ENCODE measurements at places on chromosomes 1 and 21. TPM values are rescaled to one million over a fixed set of nuclear protein-coding genes. Genes with fewer than 3 reads are reported as not detected.

SASS6 gene
- total RNA-seq: 6.6 TPM

- peaks cover 6% of the 10 kb centered on the region for H3K4me1 ChIP-seq
These were observed 203.2 kb downstream of the LTN1 start for GRCh38 chr21:28789523-28789922.

DNA sequence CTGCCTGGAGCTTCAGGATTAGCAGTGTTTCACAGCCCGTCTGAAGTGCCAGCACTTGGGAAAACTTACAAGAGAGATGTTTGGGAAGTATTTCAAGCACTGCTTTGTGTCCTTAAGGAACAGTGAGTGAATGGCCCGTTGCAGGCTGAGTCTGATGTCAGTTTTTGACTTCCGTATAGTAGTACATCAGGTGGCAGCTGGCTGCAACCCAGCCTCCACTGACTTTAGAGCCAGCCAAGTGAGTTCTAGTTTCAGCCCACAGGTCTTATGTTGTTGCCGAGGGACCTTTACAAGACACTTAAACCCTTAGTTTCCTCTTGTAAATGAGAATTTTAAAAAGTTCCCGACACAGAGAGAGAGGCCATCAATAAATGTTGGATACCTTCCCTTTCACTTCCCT, 35.0 kb downstream of the UCK2 start:
- DNase-seq: no peak
- H3K27ac ChIP-seq: no peak overlapping the region
- H3K4me1 ChIP-seq: peaks cover 5% of the 10 kb centered on the region
- no peak overlapping the region for H3K4me3 ChIP-seq

JMJD4 gene
- 31.8 TPM for total RNA-seq

DNA sequence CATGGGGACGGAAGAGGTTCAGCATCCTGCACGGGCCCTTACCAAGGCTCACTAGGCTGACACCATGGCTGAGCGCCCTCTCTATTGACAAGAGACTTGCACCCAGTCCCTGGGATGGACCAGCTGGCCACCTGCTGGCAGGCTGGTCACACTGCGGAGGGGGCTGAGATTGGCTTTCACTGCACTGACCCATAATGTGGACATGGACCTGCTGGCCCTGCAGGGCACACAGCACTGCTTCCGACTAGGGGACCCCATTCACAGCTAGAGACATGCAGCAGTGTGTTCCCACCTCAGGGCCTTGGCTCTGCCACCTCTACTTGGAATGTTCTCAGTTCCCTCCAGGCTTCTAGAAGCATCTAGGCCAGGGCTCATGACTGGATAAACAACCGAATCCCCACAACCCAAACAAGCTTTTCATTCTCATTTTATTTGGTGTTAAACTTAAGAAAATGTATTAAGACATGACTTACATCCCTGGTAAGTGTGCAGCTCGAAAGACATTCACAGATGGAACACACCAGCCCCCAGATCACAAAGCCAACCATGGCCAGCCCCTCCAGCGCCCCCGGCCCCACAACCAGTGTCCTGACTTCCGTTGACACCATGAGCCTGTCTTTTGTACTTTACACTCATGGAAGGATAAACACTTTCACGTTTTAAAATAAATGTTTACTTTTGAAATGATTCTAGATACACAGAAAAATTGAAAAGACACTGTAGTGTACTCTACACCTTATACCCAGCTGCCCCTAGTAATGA, 9.3 kb upstream of the SRARP start:
- H3K36me3 ChIP-seq: no peaks in the 10 kb centered on the region
- peak; percentile 23 for DNase-seq
- no peak overlapping the region for H3K4me3 ChIP-seq
- no peaks in the 10 kb centered on the region for H3K27me3 ChIP-seq
- no peaks in the 10 kb centered on the region for H3K4me1 ChIP-seq
- H3K27ac ChIP-seq: no peak overlapping the region

- peaks cover 80% of the 10 kb centered on the region for H3K27me3 ChIP-seq
- H3K4me1 ChIP-seq: peaks cover 3% of the 10 kb centered on the region
- no peak overlapping the region for H3K27ac ChIP-seq
- DNase-seq: no peak
These were observed 2.8 kb upstream of the NGF start for GRCh38 chr1:115340879-115341278.

GRCh38 chr1:204513117-204513716, 3.0 kb upstream of the MDM4 start:
- H3K27ac ChIP-seq: peak overlapping the region; percentile 100
- peaks cover 43% of the 10 kb centered on the region for H3K4me1 ChIP-seq
- H3K27me3 ChIP-seq: no peaks in the 10 kb centered on the region
- H3K36me3 ChIP-seq: peaks cover 4% of the 10 kb centered on the region
- H3K4me3 ChIP-seq: peak overlapping the region; percentile 95

DNA sequence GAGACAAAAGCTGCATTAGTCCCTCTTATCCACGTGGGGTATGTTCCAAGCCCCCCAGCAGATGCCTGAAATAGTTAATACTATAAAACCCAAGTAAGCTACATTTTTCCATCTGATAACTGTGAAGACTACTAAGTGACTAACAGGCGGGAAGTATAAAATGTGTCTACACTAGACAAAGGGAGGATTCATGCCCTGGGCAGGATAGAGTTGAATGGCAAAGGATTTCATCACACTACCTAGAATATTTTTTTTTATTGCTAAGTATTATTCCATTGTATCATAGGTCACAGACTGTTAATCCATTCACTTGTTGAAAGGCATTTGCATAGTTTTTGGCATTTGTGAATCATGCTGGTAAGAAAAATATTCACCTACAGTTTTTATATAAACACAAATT, 26.4 kb upstream of the CFHR4 start:
- H3K27me3 ChIP-seq: peaks cover 4% of the 10 kb centered on the region
- no peak overlapping the region for H3K4me3 ChIP-seq
- H3K36me3 ChIP-seq: no peaks in the 10 kb centered on the region
- no peak for DNase-seq

DNA sequence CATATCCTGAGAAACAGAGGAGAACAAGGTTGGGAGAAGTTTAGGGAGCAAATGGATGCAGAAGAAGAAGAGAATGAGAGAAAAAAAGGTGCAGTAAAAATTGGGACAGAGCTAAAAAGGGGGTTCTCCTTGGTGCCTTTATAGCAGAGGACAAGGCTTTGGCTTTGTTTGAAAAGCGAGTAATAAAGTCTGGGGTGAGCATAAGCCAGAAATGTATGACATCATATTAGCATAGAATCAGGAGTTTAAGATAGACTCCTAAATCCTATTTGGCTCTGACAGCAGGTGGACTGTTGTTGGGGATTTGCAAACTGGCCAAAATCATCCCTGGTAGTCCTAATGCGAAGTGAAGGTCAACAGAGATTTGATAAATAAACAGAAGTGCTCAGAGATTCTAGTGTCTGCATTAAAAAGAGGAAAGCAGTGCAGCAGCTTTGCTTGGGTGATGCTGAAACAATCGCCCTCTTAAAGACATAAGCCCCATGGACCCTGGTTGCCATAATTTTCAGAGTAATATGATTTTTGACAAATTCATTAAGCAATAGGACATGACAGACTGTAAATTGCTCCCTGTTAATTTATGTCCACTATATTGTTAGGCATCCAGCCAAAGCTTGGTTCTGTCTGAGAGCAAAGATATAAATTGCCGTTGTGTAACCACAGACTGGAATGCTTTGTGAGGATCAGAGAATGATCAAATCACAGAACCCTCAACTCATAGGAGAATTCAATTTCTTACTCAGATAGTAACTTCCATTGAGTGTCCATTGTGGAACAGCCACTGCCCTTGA, 385.0 kb upstream of the NFIA start:
- H3K27me3 ChIP-seq: peaks cover 6% of the 10 kb centered on the region
- no peaks in the 10 kb centered on the region for H3K36me3 ChIP-seq
- no peaks in the 10 kb centered on the region for H3K4me1 ChIP-seq
- no peak for DNase-seq
- no peak overlapping the region for H3K4me3 ChIP-seq
- no peak overlapping the region for H3K27ac ChIP-seq

MAP3K7CL gene
- total RNA-seq: 13.5 TPM

GRCh38 chr1:107010582-107010981, 45.9 kb upstream of the PRMT6 start:
- no peak for DNase-seq
- no peaks in the 10 kb centered on the region for H3K36me3 ChIP-seq
- no peak overlapping the region for H3K4me3 ChIP-seq
- H3K27ac ChIP-seq: no peak overlapping the region
- peaks cover 7% of the 10 kb centered on the region for H3K27me3 ChIP-seq

C1orf87 gene
- total RNA-seq: not detected

- peaks cover 15% of the 10 kb centered on the region for H3K27me3 ChIP-seq
- no peak overlapping the region for H3K4me3 ChIP-seq
- peaks cover 9% of the 10 kb centered on the region for H3K36me3 ChIP-seq
- no peaks in the 10 kb centered on the region for H3K4me1 ChIP-seq
- H3K27ac ChIP-seq: no peak overlapping the region
- no peak for DNase-seq
These were observed 23.2 kb upstream of the RAVER2 start for GRCh38 chr1:64721576-64722145.

DNA sequence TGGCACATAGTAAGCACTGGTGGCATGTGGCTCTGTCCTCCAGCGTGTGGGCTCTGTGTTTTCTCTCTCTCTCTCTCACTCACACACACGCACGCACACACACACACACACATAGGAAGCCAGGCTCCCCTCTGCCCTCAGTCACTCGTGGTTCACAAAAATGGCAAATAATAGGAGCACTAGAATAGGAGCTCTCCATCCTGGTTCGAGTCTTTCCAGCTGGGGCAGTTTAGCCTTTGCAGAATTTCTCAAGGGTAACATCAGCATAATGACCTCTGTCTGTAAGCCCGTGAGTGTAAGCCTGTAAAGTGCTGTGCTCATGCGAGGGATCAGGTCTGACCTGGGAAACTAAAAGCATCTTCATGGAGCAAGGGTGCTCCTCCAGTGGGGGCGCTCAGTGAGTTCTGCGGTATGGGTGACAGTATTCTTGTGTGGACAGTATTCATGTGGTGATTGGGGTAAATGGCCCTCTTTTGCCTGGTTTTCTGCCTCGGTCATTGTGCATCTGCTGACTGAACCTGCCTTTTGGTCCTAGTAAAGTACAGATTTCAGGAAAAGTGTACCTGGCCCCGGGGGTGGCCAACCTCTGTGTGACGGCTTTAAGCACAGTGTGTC, 842 bp upstream of the ZC3H12A start:
- peaks cover 43% of the 10 kb centered on the region for H3K4me1 ChIP-seq
- H3K4me3 ChIP-seq: peak overlapping the region; percentile 89
- no peak for DNase-seq
- peaks cover 17% of the 10 kb centered on the region for H3K36me3 ChIP-seq
- H3K27ac ChIP-seq: peak overlapping the region; percentile 89

GRCh38 chr1:236398538-236398937, 4.5 kb downstream of the EDARADD start:
- no peak for DNase-seq
- H3K36me3 ChIP-seq: no peaks in the 10 kb centered on the region

- H3K27me3 ChIP-seq: no peaks in the 10 kb centered on the region
- peak; percentile 48 for DNase-seq
- peaks cover 43% of the 10 kb centered on the region for H3K4me1 ChIP-seq
- peak overlapping the region; percentile 90 for H3K4me3 ChIP-seq
These were observed 717 bp upstream of the BATF3 start for GRCh38 chr1:212700223-212700891.

SPRR4 gene
- total RNA-seq: not detected

SLC30A2 gene
- not detected for total RNA-seq

GRCh38 chr1:12577020-12577419, 41.0 kb downstream of the DHRS3 start:
- H3K4me3 ChIP-seq: no peak overlapping the region
- H3K27me3 ChIP-seq: no peaks in the 10 kb centered on the region
- DNase-seq: no peak

NID1 gene
- 0.08 TPM for total RNA-seq

DNA sequence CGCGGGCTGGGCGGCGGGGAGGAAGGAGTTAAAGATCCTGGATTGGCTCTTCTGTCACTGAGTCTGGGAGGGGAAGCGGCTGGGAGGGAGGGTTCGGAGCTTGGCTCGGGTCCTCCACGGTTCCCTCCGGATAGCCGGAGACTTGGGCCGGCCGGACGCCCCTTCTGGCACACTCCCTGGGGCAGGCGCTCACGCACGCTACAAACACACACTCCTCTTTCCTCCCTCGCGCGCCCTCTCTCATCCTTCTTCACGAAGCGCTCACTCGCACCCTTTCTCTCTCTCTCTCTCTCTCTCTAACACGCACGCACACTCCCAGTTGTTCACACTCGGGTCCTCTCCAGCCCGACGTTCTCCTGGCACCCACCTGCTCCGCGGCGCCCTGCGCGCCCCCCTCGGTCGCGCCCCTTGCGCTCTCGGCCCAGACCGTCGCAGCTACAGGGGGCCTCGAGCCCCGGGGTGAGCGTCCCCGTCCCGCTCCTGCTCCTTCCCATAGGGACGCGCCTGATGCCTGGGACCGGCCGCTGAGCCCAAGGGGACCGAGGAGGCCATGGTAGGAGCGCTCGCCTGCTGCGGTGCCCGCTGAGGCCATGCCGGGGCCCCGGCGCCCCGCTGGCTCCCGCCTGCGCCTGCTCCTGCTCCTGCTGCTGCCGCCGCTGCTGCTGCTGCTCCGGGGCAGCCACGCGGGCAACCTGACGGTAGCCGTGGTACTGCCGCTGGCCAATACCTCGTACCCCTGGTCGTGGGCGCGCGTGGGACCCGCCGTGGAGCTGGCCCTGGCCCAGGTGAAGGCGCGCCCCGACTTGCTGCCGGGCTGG, at the start of gene NPR1:
TSS of gene NPR1 (plus strand) at position 170 of the 818 bp plus-strand sequence. CDS start at position 591, 421 bp downstream.
- peak within 1 kb of the TSS; percentile 20 for H3K27ac ChIP-seq
- H3K36me3 ChIP-seq: no peaks in the 10 kb centered on the region
- H3K27me3 ChIP-seq: peaks cover 36% of the 10 kb centered on the region

DNA sequence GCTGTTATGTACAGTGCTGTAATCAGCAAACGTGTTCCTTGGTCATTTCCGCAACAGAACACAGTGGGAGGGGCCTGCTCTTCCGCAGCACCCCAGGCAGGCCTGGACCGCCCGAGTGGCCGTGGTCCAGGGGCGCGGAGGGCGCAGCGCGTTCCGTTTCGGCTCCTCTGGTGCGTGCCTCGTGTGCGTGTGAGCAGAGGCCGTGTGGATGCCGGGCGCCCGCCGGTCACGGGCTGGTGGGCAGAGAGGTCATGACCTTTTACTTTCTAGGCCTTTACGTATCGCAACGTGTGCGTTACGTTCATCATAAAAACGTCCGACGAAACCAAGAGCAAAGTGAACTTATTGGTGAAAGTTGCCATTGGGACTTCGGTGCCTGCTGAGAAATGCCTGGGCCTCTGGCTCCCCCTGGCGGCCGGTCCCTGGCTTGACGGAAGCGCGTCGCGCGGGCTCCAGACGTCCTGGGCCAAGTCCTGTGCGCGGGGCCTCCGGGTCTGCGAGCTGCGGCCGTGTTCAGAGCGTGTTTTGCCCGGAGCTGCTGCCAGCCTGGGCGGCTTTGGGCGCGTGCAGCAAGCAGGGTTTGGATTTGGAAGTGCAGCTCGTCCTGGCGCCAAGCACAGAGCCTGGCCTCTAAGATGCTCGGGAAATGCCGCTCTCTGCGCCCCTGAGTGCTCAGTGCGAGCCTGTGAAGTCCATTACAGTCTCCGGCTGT, 34.4 kb downstream of the COL18A1 start:
- H3K4me3 ChIP-seq: peak overlapping the region; percentile 71
- H3K36me3 ChIP-seq: no peaks in the 10 kb centered on the region
- peak; percentile 79 for DNase-seq
- peak overlapping the region; percentile 81 for H3K27ac ChIP-seq
- peaks cover 20% of the 10 kb centered on the region for H3K4me1 ChIP-seq

GRCh38 chr1:201903135-201903534, 14.4 kb downstream of the SHISA4 start:
- H3K4me3 ChIP-seq: no peak overlapping the region
- H3K4me1 ChIP-seq: no peaks in the 10 kb centered on the region
- no peaks in the 10 kb centered on the region for H3K36me3 ChIP-seq

- H3K27me3 ChIP-seq: no peaks in the 10 kb centered on the region
- H3K4me1 ChIP-seq: peaks cover 29% of the 10 kb centered on the region
- H3K4me3 ChIP-seq: no peak overlapping the region
- peak overlapping the region; percentile 98 for H3K27ac ChIP-seq
- no peak for DNase-seq
These were observed 506 bp downstream of the C1orf50 start for GRCh38 chr1:42767510-42768000.

GRCh38 chr1:240414237-240414636, 197.7 kb downstream of the GREM2 start:
- H3K36me3 ChIP-seq: no peaks in the 10 kb centered on the region
- DNase-seq: no peak
